ENCODE measurements at places on chromosomes 6 and 20.

DNA sequence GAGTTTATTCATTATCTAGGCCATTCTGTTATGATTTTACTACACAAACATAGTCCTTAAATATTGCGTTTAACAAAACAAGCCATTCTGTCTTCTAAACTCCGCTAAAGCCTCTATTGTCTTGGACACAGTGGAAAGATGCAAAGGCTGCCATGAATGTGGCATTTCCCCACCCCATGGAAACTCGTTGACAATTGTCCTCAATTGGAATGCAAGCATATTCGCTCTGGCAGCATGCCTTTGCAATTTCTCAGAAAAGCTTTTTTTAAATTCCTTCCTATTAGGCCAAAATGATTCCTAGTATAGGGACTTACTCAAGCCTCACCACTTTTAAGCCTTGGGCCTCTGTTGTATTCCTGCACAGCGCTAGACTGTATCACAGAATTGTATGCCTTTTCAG lies 22.8 kb downstream of the OR2A4 start:
- no peak overlapping the region for H3K4me3 ChIP-seq
- peaks cover 21% of the 10 kb centered on the region for H3K4me1 ChIP-seq
- H3K27me3 ChIP-seq = no peaks in the 10 kb centered on the region
- no peak for DNase-seq
- H3K27ac ChIP-seq = no peak overlapping the region

DNA sequence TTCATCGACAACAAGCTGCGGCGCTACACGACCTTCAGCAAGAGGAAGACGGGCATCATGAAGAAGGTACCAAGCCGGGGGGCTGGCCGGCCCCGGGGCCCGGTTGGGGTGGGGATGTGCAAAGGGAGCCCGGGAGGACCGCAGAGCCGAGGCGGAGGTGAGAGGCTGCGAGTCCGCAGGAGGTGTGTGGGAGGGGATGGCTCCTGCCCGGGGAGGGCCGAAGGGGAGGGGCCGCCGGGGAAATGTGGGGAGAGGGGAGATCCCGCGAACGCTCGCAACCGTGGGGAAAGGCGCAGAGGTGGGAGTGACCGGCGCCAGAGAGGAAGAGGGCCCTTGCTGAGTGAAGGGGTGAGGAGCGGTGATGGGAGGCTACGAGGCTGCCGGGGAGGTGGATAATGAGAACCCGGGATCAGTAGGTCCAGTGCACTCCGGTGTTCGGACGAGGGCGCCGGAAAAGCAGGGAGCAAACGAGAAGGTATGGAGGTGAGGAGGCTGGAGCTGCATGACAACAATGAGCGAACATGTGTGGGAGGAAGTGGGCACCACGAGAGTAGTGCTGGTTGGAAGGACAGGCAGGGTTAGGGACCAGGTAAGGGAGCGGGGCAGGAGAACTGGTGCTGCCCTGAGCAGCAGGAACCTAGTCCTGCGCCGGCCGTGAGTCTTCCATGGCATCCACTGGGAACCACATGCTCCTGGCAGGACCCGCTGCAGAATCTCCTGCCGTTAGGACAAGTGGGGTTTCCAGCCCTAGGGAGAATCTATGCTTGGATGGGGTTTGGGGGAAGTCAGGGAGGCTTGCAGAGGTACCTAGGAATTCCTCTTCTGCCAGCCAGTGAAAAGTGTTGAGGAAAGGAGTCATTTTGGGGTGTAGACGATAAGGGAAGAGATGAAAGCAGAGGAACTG lies 1.3 kb downstream of the SRF start:
- no peaks in the 10 kb centered on the region for H3K36me3 ChIP-seq
- no peak for DNase-seq
- H3K27me3 ChIP-seq = no peaks in the 10 kb centered on the region
- H3K4me3 ChIP-seq = peak overlapping the region; percentile 96
- H3K27ac ChIP-seq = peak overlapping the region; percentile 75

GRCh38 chr6:35737413-35738211 lies 780 bp downstream of the ARMC12 start:
- peaks cover 32% of the 10 kb centered on the region for H3K4me1 ChIP-seq
- peak overlapping the region; percentile 71 for H3K27ac ChIP-seq
- H3K4me3 ChIP-seq = no peak overlapping the region

DNA sequence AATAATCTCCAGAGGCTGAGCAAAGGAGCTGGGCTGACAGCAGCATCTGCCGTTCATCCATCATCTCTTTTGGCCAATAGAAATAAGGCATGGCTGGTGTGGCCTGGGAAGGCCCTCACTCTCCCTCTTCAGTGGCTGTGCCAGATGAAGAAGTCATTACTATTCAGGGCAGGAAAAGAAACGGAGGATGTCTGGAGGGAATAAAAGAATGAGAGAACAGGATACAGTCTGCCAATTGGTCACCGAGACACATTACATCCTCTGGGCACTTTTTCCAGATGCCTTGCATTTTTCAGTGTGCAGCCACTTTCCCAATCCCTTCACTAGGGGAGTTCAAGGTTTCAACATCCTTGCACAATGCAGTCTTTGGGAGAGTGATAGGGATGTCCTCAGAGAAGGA lies 32.2 kb upstream of the VGLL2 start:
- DNase-seq = no peak
- H3K36me3 ChIP-seq = no peaks in the 10 kb centered on the region
- no peaks in the 10 kb centered on the region for H3K4me1 ChIP-seq
- no peak overlapping the region for H3K4me3 ChIP-seq

- no peaks in the 10 kb centered on the region for H3K36me3 ChIP-seq
- H3K4me1 ChIP-seq = no peaks in the 10 kb centered on the region
- no peaks in the 10 kb centered on the region for H3K27me3 ChIP-seq
- H3K27ac ChIP-seq = no peak overlapping the region
- no peak for DNase-seq
Measured at GRCh38 chr6:168116975-168117899, 38.2 kb upstream of the FRMD1 start.

- peaks cover 12% of the 10 kb centered on the region for H3K36me3 ChIP-seq
- peaks cover 5% of the 10 kb centered on the region for H3K27me3 ChIP-seq
- H3K4me1 ChIP-seq = peaks cover 44% of the 10 kb centered on the region
Measured at GRCh38 chr6:391559-392440, at the start of gene IRF4. TSS of gene IRF4 (plus strand) at chr6:391752. CDS start at chr6:393153, 1,401 bp downstream.

- no peak for DNase-seq
- H3K27me3 ChIP-seq = peaks cover 5% of the 10 kb centered on the region
- no peaks in the 10 kb centered on the region for H3K36me3 ChIP-seq
- no peak overlapping the region for H3K27ac ChIP-seq
- H3K4me1 ChIP-seq = no peaks in the 10 kb centered on the region
Measured at GRCh38 chr6:138507977-138508675, 8.8 kb upstream of the NHSL1 start.

DNA sequence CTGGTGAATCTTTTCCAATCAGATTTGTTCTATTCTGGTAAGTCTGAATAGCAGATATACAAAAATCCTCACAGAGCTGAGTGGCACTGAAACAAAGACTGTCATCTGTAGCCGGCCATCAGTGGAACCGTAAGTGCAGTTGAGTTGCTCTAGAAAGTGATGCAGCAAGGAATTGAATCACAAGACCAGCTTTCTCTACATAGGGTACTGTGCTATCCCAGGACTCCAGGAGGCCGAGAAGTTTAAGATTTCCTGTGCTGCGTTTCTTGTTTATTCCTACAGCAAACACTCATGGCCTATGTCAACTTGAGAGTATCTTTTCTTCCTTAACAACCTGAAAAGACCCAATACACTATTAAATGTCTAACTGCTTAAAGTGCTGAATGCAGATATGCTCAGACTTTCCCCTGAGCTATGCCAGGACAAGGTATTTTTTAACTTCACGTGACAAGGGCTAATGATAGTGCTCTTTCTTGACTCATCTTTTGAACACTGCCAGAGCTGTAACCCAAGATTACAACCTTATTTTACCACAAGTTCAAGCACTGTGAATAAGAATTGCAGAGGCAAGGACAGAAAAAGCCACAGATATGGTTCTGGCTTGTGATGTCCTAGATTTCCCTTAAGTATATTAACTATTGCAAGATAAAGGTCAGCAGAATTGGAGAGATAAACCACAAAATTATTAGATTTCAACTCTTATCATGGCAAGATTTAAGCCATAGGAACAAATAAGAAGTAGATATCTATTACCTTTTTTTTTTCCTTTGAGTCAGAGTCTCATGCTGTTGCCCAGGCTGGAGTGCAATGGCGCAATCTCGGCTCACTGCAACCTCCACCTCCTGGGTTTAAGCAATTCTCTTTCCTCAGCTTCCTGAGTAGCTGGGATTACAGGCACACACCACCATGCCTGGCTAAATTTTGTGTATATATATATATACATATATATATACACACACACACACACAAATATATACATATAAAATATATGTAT lies 71.6 kb downstream of the GJA1 start:
- no peak for DNase-seq
- H3K4me3 ChIP-seq = no peak overlapping the region
- no peaks in the 10 kb centered on the region for H3K36me3 ChIP-seq
- H3K4me1 ChIP-seq = no peaks in the 10 kb centered on the region
- no peaks in the 10 kb centered on the region for H3K27me3 ChIP-seq
- no peak overlapping the region for H3K27ac ChIP-seq

DNA sequence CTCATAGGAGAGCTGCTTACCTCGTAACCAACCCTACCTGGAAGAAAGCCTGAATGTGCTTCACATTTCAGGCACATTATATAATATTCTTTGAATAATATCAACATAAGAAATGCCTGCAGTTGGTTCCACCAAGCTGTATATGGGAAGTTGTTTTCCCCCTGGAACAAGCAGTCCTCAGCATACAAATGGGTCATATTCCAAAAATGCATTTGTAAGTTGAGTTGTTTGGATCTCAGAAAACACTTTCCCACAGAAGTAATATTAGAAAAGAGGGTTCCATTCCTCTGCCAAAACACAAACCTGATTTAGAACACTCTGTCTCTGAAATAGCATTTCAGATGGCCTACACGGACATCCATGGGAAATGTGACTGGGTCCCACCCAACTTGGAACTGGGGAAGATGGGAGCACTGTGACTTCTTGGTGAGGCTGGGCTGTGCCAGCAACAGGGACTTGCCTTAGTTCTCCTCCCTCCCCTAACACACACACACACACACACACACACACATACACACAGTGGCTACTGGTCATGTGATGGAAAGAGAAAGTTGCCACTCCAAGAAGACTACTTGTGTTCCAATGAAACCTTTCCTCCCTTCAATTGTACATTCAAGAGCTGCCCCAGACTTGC lies 11.4 kb upstream of the RCAN2 start:
- no peak for DNase-seq
- no peaks in the 10 kb centered on the region for H3K36me3 ChIP-seq
- H3K27ac ChIP-seq = no peak overlapping the region
- peaks cover 29% of the 10 kb centered on the region for H3K27me3 ChIP-seq
- H3K4me3 ChIP-seq = no peak overlapping the region

DNA sequence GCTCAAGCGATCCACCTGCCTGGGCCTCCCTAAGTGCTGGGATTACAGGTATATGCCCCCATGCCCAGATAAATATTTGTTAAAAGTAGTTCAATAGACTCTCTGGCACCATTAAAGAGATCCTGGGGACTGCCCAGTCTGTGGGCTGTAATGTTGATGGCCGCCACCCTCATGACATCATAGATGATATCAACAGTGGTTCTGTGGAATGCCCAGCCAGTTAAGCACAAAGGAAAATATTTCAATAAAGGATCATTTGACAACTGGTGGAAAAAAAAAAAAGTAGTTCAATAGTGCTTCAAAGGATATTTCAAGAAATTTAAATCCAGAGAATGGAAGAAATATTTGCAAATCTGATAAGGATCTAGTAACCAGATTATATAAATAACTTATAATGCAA lies 1.5 kb upstream of the CRIP3 start:
- H3K36me3 ChIP-seq = peaks cover 12% of the 10 kb centered on the region
- H3K27me3 ChIP-seq = no peaks in the 10 kb centered on the region
- H3K27ac ChIP-seq = no peak overlapping the region

DNA sequence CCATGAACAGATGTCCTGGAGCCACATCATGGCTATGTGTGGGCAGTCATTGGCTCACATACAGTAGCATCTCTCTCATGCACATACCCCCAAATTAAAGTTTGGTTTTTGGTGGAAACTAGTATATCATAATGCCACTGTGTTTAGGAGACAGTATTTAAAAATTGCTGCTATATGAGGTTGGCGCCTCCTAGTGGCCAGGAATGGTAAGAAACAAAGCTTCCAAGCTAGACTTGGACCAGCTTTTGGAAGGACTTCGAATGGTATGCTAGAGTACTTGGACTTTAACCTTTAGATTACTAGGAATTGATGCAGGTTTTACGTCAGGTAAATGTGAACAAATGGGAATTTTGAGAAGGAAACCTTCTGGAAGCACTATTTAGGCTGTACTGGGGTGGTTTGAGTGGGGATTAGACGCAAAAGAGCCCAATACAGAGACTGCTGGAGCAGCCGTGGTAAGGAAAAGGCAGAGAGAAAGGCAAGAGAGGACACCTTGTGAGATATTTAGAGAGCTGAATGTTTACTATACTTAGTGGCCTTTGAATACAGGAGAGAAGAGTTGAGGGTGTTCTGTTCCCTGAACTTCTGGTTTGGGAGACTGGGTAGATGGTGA lies 23.8 kb downstream of the PRSS35 start:
- DNase-seq = peak; percentile 13
- H3K27ac ChIP-seq = no peak overlapping the region
- no peak overlapping the region for H3K4me3 ChIP-seq
- H3K4me1 ChIP-seq = no peaks in the 10 kb centered on the region

- no peak for DNase-seq
- no peaks in the 10 kb centered on the region for H3K27me3 ChIP-seq
- peaks cover 14% of the 10 kb centered on the region for H3K4me1 ChIP-seq
- H3K27ac ChIP-seq = no peak overlapping the region
Measured at GRCh38 chr6:118659513-118660217, 8.3 kb upstream of the CEP85L start.

GRCh38 chr6:148296771-148297170 lies 45.9 kb upstream of the SASH1 start:
- peaks cover 4% of the 10 kb centered on the region for H3K27me3 ChIP-seq
- no peak overlapping the region for H3K4me3 ChIP-seq
- H3K36me3 ChIP-seq = no peaks in the 10 kb centered on the region
- H3K27ac ChIP-seq = no peak overlapping the region
- no peak for DNase-seq

DNA sequence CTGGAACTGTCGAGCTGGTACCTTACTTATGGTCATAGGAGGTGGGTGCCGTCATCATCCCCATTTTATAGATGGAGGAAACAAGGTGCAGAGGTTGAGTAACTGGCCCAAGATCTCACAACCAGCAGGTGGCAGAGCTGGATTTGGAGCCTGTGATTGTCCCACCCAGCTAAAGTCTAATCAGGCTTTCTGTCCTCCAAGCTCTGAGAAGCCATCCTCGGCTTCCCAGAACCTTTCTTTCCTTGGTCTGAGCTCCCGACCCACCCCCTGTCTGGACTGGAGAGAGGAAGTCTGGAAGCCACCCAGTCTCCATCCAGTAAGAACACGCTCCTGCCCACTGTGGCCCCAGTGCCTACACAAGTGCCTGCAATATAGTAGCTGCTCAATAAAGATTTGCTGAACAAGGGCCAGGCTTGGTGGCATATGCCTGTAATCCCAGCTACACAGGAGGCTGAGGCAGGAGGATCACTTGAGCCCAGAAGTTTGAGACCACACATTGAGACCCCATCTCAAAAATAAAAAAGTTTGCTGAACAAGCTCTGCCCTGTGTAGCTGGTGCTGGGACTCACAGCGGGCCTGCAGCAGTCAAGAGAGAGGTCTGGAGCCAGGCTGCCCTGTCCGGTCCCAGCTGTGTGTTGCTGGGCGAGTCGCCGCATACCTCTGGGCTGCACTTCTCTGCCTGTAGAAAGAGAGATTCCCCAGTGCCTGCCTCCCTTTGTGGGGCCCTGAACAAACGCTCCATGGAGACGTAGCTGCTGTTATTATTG lies 32.5 kb upstream of the DLGAP4 start:
- no peak overlapping the region for H3K4me3 ChIP-seq
- DNase-seq = no peak
- H3K27me3 ChIP-seq = peaks cover 37% of the 10 kb centered on the region
- no peak overlapping the region for H3K27ac ChIP-seq

- H3K36me3 ChIP-seq = peaks cover 8% of the 10 kb centered on the region
- H3K4me3 ChIP-seq = peak overlapping the region; percentile 90
- H3K27me3 ChIP-seq = no peaks in the 10 kb centered on the region
- H3K4me1 ChIP-seq = peaks cover 53% of the 10 kb centered on the region
- DNase-seq = peak; percentile 64
- peak overlapping the region; percentile 49 for H3K27ac ChIP-seq
Measured at GRCh38 chr6:33633462-33634158, 12.5 kb downstream of the ITPR3 start.

Data from naive B cell (primary cell).